ENCODE measurements at places on chromosomes 5 and 9.

DNA sequence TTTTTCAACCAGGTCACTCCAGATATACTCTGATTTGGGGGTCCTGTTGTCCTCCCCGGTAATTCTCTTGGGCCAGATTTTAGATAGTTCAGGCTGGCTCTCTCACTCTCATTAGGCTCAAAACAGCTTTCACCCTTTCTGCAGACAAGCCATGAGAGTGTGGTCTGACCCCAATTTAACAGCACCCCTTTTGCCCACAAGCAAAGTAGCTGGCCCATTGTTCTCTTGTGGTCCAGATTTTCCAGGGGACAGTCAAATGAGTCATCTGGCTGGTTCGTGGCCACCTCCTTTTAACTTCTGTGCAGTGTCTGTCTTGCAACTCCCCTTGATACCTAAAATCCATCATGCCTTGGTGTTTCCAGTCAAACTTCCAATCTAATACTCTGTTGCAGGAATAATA lies 16.5 kb downstream of the BHMT2 start:
- H3K4me3 ChIP-seq, result no peak overlapping the region
- no peaks in the 10 kb centered on the region for H3K4me1 ChIP-seq
- no peak overlapping the region for H3K27ac ChIP-seq
- H3K27me3 ChIP-seq, result peaks cover 6% of the 10 kb centered on the region
- no peaks in the 10 kb centered on the region for H3K36me3 ChIP-seq

DNA sequence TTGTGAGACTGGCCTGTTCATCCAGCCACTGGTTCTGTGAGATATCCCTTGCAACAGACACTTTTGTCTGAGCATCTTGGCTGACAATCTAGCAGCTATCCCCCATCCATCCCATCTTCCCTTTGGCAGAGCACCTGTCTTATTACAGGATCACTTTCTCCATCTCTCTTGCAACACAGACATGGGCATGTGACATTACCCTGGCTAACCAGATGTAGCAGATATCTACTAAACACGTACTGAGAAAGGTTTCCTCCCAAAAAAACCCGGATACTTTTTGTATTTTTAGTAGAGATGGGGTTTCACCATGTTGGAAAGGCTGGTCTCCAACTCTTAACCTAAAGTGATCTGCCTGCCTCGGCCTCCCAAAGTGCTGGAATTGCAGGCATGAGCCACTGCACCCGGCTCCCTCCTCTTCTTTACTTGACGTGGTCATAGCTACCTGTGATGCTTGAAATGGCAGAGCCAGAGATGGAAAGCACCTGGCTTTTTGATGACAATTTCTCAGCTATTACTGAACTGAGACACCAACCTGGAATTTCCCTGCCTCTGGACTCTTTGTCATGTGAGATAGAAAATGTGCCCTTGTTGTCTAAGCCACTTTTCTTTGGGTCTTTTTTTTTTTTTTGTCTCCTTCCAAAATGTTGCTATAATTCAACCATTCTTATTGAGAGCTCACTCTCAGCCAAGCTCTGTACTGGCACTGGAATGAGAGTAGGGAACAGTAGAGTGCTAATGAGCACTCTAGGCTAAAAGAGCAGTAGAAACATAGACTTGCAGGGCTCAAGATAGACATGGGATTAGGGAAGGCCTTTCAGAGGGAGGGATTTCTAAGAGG lies 32.6 kb downstream of the FNBP1 start:
- no peaks in the 10 kb centered on the region for H3K27me3 ChIP-seq
- peak overlapping the region; percentile 98 for H3K27ac ChIP-seq
- DNase-seq, result peak; percentile 61
- peaks cover 17% of the 10 kb centered on the region for H3K36me3 ChIP-seq

DNA sequence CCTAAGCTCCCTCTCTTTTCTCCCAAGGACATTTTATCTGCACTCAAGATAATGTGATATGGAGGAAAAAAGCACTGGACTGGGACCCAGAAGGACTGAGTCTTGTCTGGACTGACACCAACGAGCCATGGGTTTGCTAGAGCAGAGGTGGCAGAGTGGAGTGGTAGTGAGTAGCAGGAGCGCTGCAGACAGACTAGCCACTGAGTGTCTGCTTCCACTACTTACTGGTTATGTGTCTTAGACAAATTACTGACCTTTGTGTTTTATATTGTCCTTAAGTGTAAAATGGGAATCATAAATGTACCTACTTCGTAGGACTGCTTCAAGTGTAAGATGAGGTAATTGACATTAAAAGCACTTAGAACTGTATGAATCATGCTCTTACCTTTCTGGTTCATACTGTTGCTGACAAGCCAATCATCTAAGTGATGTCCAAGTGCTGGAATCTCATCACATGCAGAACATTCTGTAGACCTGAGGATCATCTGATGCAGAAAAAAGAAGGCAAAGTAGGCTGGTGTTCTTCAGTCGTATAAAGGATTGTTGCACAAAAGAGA lies 12.5 kb upstream of the PRLR start:
- peaks cover 21% of the 10 kb centered on the region for H3K27me3 ChIP-seq
- H3K4me1 ChIP-seq, result peaks cover 4% of the 10 kb centered on the region
- no peak overlapping the region for H3K27ac ChIP-seq
- DNase-seq, result no peak

DNA sequence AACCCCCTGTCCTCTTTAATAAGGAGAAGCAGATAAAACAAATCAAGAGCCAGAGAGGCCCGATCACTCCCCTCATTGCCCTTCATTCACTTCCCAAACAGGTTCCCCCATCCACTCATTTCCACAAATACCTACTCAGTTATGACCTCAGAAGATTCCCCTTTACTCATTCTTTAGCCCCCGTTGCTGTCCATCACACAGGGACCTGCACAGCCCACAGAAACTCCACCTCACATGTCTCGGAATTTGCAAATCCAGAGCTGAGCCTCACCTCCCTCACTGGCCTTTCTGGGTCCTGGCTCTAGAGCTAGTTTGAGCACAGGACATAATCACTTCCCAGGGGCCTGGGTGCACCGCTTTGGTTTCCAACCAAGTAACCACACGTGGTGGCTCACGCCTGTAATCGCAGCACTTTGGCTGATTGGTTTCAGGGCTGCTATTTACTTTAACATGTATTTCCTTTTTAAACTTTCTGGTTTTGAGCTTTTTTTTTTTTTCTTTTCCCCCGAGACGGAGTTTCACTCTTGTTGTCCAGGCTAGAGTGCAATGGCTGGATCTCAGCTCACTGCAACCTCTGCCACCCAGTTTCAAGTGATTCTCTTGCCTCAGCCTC lies 17.8 kb downstream of the ATP6V0E1 start:
- H3K4me3 ChIP-seq, result peak overlapping the region; percentile 58
- H3K27me3 ChIP-seq, result no peaks in the 10 kb centered on the region
- H3K27ac ChIP-seq, result peak overlapping the region; percentile 62
- peaks cover 7% of the 10 kb centered on the region for H3K36me3 ChIP-seq
- peaks cover 78% of the 10 kb centered on the region for H3K4me1 ChIP-seq

- peaks cover 18% of the 10 kb centered on the region for H3K4me1 ChIP-seq
- H3K27me3 ChIP-seq, result no peaks in the 10 kb centered on the region
- H3K36me3 ChIP-seq, result no peaks in the 10 kb centered on the region
- no peak overlapping the region for H3K4me3 ChIP-seq
- no peak for DNase-seq
Measured at GRCh38 chr9:84318981-84319380, 21.6 kb downstream of the SLC28A3 start.

GRCh38 chr5:7415123-7415522 lies 19.2 kb downstream of the ADCY2 start:
- H3K4me1 ChIP-seq, result no peaks in the 10 kb centered on the region
- H3K4me3 ChIP-seq, result no peak overlapping the region
- DNase-seq, result no peak
- H3K36me3 ChIP-seq, result no peaks in the 10 kb centered on the region
- H3K27me3 ChIP-seq, result peaks cover 11% of the 10 kb centered on the region

- H3K4me1 ChIP-seq, result no peaks in the 10 kb centered on the region
- no peaks in the 10 kb centered on the region for H3K27me3 ChIP-seq
- no peak overlapping the region for H3K4me3 ChIP-seq
- DNase-seq, result no peak
- peaks cover 28% of the 10 kb centered on the region for H3K36me3 ChIP-seq
- H3K27ac ChIP-seq, result no peak overlapping the region
Measured at GRCh38 chr5:33476992-33477391, 36.2 kb downstream of the TARS1 start.
